ENCODE measurements at places on chromosomes 7 and 10.

- DNase-seq: no peak
Measured at GRCh38 chr10:83541046-83541445, 598.3 kb upstream of the GHITM start.

- peak; percentile 68 for DNase-seq
Measured at GRCh38 chr10:71837098-71837827, 13.8 kb downstream of the PSAP start.

DNA sequence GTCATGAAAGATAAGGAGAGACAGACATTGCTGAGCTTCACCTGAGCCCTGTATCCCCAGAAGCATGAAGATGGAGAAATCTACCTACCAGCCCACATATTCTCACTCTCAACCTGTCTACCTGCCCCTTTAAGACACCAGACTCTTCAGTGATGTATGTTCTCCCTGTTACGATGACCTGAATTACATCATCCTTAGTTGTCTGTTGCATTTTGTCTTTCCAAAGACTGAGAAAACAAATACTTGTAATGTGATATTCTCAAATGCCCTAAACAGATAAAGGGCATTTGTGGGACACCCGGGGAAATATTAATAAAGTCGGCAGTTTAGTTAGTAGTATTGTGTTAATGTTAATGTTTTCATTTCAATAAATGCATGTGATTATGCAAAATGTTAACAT, 305.8 kb upstream of the IGFBP3 start:
- DNase-seq: no peak

GRCh38 chr7:40401406-40401805, 266.6 kb downstream of the SUGCT start:
- no peak for DNase-seq

DNA sequence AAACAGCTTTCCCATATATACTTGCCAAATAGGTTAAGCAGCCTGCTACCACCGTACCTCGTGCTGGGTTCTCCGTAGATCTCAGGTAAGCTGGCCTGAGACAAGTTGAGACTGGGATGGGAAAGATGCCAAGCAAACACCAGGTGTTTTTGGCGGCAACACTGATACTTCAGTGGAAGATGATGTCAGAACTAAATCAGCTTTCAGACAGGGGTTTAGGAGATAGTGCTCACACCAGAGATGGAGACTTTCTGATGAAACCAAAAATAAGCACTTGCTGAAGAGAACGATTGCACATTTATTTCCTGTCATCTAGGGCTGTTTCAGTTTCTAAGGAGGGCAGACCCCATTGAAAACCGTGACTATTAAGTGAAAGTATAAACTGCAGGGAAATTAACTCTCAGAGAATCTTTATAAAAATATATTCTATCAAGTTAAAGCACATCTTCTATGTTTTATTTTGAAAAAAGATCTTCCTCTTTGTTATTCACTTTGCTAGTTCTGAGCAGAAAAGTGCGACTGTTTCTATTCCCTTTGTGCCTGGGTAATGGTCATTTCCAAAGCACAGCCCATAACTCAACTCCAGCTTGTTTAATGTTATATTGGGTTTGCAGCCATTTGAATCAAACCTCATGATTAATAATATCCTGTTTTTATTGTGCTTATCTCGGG, 149.9 kb downstream of the CPED1 start:
- no peak for DNase-seq

DNA sequence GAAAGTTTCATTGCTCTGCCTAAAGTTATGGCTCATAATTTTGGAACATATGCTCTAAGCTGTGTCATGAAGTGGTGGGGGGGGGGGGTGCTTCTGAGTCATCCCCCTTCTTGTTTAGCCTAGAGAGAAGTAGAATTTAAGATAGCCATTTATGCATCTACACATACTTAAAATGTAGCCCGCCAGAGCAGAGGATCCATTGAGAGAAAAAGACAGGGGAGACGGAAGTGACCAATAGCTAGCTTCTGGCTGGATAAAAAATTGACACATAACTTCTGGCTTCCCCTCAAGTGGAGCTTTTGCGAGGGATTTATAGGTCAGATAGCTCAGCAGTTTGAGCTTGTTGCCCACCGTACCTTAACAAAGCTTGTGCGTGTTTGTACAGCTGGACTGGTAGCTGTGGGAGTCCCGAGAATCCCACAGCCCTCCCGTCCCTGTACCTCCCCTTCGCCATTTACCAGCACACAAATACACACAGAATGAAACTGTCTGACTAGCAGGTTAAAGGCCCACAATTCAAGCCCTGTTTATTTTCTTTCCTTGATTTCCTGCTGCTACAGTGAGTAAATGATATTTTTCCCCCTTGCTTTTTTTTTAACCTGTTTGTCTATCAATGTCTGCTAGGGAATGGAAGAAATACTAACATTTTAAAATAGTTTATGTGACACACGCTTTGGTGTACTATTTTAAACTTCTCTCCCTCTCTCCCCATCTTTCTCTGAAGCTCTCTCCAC, 232.6 kb upstream of the FERD3L start:
- no peak for DNase-seq

GRCh38 chr7:48471196-48471595, 299.9 kb downstream of the ABCA13 start:
- DNase-seq: no peak

DNA sequence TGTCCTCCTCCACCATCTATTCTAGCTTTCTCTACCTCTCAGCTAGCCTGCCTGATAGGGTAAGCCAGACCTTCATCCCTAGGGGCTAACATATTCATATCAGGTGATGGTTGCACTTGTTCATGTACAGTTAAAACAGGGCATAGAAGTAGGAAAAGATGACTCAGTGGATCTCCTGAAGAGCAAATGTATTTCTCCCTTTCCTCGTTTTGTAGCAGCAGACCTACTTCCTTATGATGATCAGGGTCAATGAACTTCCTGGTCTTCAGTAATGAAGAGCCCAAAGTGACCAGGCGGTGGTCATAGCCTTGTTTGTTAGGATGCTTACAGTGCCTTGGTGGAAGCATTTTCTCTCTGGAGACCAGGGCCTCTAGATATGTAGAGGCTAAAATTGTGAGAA, 6.3 kb downstream of the LIPJ start:
- no peak for DNase-seq

GRCh38 chr10:124420254-124420653, 1.5 kb upstream of the OAT start:
- DNase-seq: no peak
